SK-N-SH (cell line): ENCODE measurements at places on chromosomes 5 and 9. TPM values are rescaled to one million over a fixed set of nuclear protein-coding genes. Genes with fewer than 3 reads are reported as not detected.

Gene KIF12
- polyA plus RNA-seq, result 0.15 and 0.35 TPM in 2 replicates

Gene IFNB1
- polyA plus RNA-seq, result not detected in 2 replicates

Gene ROPN1L
- polyA plus RNA-seq, result 0.31 and 0.58 TPM in 2 replicates

Gene FREM1
- 0.26 and 0.60 TPM in 2 replicates for polyA plus RNA-seq

Gene CDC25C
- 4.9 and 5.2 TPM in 2 replicates for polyA plus RNA-seq

Gene PRUNE2
- 13.0 and 28.6 TPM in 2 replicates for polyA plus RNA-seq

DNA sequence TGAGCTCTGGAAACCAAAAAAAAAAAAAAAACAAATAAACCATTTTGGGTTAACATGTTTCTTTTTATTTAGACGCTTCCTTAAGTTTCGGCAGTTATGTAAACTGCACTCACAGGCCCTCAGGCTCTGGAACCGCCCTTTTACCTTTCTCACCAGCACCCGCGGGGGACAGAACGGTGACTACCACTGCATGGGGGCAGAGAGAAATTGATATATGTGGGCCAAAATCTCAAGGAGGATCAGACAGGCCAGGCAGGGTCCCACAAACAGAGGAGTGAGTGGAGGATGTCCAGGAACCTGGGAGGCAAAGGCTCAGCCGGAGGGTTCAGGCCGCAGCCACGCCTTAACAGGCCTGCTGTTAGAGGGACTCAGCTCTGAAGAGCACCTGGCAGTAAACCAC is 54.4 kb downstream of the IRX2 start:
- no peak for DNase-seq

DNA sequence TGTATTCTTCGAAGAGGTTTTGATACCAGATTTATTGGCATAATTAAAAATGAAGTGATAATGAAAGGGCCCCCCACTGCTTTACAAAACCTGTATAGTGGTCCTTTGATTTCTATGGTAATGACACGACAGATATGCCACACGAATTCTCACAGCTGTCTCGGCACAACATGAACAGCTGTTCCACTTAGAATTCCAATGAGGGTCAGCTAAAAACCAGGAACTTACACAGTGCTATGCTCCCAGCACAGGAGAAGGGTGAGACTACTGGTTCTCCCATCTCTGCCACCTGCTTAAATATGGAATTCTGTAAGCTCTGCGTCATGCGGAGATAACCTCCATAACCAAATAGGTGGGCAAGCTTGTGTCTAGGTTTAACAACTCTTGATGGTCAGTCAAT is 183.0 kb upstream of the EFNA5 start:
- no peak for DNase-seq
